ENCODE measurements at places on chromosomes 5 and 9.

DNA sequence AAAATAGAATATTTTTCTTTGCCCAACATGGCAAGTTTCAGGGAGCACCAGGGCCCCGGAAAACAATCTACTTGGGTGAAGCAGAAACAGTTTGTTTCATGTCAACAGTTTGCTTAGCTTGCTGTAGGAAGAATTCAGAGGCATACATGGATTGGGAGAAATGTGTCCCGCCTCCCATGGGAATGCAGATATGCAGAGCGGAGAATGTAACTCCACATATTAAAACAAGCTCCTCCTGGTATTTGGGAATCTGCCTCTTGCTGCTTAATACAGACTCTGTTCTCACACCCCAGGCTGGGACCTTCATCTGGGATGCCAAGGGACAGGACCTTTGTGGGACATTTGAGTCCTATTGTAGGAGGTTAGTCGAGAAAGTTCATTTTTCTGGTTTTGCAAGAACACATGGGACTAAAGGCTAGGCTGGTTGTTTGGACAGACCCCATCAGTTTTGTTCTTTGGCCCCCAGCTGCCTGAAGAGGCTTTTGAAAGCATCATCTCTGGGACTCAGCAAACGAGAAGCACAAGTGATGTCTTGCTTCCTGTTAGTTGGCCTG is 220.5 kb upstream of the ADRA1B start:
- no peak for DNase-seq

- no peak for DNase-seq
Observed at GRCh38 chr5:38905516-38905915, 59.7 kb downstream of the OSMR start.

DNA sequence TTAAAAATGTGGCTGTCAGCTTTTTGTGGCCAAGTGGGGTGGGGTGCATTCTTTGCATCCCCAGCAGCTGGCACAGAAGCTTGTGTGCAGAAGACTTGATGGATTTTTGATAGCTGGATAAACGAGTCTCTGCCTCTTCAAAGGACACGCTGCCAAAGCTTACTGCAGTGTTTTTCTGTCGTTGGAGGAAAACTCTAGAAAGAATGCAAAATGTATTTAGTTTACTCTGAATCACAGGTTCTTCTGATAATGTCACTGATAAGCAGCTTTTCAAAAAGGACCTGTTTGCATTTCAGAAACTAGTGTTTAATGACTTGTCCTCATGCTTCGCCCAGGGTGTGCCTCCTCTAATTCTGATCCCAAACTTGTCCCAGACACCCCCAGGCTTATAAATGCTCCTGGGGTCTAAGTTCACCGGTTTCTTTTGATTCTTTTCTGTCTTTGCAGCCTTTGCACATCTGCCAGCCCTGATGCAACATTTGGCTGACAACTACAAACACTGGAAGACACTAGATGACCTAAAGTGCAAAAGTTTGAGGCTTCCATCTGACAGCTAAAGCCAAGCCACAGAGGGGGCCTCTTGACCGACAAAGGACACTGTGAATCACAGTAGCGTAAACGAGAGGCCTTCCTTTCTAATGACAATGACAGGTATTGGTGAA is 66.0 kb downstream of the WDR41 start:
- DNase-seq: no peak

DNA sequence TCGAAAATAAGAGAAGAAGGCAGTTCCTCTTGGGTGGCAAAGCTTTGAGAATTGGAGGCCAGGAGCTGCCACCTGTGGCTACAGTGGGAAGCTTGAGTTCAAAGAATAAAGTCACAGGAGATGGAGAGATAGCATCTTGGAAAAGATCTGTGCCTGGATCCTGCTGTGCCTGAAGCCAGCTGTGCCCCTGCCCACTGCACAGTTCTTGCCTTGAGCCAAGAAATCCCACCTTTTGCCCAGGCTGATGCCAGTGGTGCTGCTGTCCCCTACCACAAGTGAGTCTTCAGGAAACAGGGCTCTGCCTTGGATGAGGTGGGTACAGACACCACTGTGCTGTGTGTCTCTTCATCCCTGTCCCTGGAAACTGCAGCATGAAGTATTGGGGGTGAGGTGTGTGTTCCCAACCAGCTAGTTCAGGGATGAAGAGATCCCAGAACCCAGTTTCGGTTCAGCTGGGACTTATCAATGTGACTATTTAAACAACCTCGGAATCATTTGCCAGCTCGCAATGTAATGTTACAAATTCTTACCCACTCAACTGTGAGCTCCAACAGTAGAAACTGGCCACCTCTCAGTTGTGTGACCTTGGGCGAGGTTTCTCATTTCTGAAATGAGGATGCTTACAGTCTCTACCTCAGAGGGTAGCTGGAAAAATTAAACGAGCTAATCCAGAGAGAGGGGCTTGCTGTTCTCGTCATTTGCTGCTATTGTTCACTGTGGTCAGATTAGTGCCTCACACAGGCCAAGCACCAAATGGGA is 5.9 kb downstream of the IER5L start:
- no peak for DNase-seq

- DNase-seq: no peak
Observed at GRCh38 chr5:134410822-134411221, 859 bp downstream of the CDKN2AIPNL start.

DNA sequence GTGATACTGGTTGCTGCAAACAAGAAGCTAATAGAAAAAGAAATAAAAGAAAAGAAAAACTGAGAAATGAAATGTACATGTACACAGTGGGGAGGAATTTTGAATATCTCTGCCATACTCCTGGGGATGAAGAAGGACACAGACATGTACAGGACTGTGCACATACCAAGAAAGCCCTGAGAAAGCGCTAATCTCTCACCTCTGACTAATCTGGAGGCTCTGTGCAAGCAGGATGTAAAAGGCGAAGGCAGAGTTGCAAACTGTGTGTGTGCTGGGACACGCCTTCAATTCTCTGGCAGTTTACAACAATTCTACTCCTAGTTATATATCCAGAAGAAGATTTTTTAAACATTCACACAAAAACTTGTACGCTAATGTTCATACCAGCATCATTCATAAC is 211.4 kb downstream of the KIAA0825 start:
- DNase-seq: no peak

- no peak for DNase-seq
Observed at GRCh38 chr5:31346896-31347551, 153.5 kb downstream of the CDH6 start.

GRCh38 chr9:34383904-34384303 is 7.2 kb upstream of the MYORG start:
- DNase-seq: no peak

DNA sequence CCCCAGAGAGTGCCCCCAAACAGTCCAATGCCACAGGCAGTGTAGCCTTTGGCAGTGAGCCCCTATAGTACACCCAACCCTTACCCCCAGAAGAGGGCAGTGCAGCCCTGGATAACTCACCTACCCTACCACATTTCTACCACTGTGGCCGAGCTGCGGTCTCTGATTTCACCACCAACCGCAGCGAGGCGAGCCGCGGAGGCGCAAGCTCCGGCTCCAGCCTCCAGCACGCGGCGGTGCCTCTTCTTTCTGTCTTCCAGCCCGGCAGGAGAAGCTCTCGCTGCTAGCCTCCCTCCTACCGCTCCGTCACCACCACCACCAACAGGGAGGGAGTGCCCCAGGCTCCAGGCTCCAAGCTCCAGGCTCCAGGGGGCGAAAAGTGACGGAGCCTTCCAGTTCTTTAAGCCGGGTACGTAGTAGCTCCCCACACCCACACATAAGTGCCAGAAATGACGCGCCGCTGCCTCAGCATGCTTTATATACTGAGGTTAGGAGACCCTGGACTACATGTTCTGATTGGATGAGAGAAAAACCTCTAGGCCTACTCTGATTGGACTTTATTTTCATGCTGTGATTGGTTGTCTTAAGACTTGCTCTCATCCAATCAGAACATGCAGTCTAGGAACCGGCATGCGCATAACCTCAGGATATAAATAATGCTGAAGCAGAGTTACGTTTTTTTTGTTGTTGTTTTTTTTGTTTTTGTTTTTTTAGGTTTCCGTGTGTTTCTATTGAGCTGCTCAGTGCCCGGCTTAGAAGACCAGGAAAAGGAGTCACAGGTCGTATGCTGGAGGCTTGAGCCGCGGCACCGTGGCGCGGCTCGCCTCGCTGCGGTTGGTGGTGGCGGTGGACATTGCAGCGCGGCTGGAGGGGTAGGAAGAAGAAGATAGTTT is at the start of gene PCAT7:
PCAT7 (plus strand) TSS at position 645 of the 893 bp plus-strand sequence.
- DNase-seq: peak; percentile 38

- DNase-seq: no peak
Observed at GRCh38 chr9:135609366-135609955, 29.9 kb downstream of the GLT6D1 start.

DNA sequence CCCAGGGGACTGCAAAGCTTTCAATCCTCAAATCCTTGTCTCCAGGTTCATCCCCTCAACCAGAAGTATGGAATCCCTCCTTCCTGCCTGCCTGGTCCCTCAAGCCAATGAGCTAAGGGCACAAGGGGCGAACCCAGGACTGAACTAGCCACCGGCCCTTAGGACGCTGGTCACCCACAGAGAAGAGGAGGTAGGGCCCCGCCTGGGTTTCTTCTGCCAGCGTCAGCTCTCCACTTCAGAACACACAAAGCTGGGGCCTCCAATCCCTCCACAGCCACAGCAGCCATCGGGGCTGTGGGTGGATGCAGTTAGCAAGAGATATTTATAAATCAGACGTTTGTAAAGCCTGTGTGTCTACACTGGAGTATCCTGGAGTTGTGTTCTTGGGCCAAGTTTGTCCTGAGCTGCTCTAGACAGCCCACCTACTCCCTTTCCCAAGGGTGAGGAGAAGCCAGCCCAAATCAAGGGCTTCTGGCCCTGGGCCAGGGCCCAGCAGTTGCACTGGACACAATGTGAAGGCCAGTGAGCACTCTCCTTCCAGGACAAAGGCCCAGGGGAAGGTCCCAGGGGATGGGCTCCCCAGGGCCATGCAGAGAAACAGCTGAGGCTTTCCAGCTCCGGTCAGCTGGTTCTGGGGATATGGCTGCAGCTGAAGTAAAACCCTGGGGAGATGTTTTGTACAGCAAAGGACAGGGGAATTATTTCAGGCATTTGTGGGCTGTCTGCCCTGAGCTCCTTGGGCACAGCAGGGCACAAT is 18.9 kb downstream of the AMBP start:
- DNase-seq: no peak

GRCh38 chr9:37938121-37938891 is 34.4 kb upstream of the SLC25A51 start:
- no peak for DNase-seq

DNA sequence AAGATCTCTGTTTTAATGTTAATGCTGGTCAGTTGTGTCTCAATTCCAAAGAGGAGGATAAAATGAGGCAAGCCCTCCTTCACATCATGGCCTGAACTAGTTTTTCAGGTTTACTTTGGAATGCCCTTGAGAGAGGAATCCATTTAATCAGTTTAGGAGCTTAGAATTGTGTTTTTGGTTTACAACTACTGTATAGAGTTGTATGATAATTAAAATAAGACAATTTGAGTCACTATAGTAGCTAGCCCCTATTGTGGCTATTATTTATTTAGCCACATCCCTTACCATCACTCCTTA is 107.8 kb upstream of the PRLR start:
- DNase-seq: no peak

DNA sequence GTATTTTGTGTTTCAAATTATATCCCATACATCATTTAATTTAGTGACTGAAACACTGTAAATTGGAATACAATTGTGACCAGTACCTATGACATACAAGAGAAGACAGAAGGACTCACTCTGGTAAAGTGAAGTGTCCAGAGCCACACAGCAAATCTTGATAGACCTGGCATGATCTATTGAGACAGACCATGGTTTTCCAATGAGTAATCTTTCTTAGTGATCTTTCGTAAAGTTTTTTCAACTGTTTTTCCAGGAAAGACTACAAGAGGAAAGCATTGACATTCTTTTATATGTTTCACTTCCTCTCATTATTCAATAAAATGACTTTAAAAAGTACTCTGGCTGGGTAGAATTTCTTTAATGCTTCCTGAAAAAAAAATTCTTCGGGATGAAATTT is 43.3 kb upstream of the ALDH1A1 start:
- no peak for DNase-seq

DNA sequence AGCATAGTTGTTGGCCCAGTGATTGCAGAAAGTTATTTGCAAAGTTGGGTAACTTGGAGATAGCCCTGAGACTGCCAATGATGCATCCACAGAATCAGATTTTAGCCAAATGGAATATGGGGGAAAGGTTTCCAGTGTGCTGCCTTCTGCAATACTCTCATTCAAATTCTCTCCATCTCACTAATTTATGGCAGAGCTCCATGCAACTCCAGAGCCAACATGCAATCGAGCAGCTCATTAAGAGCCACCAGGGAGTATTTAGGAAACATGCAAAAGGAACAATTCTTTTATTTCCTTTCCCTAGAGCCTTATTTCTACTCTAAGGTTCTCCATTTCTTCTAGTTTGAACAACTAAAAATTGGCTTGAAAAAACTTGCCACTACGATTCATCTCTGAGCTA is 135.9 kb upstream of the MARCHF11 start:
- DNase-seq: no peak

DNA sequence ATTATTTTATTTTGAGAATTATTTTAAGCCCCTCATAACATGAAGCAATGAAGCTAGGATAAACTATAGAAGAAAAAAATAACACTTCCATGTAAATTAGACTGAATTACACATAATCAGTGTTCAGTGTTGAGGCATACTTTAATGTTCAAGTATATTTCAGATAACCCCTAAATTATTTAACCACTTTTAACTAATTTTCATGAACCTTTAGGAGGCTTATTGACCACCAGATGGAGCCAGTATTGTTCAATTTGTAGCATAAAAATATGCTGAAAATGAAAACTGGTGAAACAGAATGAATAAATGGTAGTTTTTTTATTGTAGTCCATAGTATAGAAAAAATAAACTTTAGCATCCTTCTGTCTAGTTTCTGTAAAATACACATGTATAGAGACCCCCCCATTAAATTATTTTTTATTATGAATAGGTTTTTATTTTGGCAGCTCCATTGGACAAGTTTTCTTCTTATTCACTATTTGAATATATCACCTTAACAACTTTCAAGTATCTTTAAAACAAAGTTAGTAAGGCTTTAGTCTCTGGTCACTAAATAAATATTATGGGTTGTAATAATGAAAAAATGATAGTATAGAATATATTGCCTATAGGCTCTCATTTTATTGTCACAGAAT is 190.1 kb downstream of the CWC27 start:
- DNase-seq: no peak

DNA sequence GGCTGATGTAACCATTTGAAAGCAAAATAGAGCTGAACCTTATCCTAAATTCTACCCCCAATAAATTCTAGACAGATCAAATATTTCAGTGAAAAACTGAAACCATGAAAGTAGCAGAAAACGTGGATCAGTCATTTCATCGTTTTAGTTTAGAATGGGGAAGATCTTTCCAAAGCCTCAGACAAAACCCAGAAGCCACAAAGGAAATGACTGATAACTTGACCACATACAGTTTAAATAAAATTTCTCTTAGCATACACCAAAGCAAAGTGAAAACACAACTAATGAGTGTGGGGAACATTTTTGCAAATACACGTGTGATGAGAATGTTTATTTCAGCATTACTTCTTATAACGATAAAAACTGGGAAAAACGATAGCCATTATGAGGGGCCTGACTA is 284.8 kb downstream of the ADGRV1 start:
- DNase-seq: no peak

- DNase-seq: no peak
Observed at GRCh38 chr5:163807781-163808180, 302.4 kb downstream of the MAT2B start.

GRCh38 chr5:55176176-55176818 is 3.3 kb upstream of the CDC20B start:
- DNase-seq: no peak
